ENCODE measurements at places on chromosomes 12 and 14.

DNA sequence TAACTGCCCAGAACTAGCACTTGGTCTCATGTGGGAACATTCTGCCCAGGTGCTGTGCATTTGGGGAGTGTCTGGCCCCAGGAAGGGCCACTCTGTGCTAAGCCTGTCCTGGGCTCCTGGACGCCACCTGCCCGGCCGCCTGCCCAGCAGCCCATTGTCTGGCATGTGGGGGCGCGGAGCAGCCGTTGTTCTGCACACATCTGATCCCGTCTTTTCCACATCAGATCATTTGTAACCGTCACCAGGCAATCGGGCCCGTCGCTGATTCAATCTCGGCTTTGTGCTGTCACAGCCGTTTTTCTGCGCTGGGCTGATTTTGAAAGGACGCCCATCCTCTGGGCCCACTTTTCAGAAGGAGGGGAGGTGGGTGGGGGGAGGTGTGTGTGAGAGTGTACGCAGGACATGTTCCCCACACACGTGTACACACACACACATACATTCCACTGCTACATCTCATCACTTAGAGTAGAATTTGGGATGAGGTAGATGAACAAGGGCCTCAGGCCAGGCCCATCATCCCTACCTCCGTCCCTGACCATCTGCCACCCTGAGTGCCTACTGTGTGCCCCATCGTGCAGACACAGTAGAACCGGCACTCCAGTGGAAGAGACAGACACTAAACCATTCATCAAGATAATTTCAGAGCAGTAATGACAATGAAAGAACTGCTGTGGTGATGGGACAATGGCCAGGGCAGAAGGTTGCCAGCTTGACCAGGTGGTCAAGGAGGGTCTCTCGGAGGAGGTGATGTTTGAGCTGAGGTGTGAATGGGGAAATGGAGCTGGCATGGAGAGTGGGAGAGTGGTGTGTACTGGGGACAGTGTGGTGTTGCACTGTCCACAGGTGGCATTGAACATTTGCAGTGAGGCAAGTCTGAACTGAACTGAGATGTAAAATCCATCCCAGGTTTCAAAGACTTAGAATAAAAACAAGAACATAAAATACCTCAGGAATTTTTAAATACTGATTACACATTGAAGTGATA, 19.0 kb downstream of the FAM222A start:
- DNase-seq: no peak

- DNase-seq: no peak
Measured at GRCh38 chr14:88321692-88322503, 1.2 kb downstream of the KCNK10 start.

DNA sequence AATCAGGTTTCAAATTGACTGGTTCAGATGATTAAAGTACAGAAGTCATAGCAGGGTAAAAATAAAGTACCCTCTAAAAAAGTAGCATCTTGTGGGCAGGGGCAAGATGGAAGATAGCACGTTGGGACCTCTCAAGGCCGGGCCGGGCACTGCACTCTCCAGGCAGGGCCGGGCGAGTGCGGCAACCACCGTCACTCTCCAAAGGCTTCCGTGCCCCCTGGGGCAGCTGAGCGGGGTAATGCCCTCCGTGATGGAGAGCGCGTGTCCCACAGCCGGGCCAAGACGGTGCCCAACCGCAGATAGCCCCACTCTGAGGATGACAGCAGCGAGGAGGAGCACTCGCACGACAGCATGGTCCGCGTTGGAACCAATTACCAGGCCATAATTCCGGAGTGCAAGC, 8.6 kb upstream of the PLXNC1 start:
- DNase-seq: no peak

DNA sequence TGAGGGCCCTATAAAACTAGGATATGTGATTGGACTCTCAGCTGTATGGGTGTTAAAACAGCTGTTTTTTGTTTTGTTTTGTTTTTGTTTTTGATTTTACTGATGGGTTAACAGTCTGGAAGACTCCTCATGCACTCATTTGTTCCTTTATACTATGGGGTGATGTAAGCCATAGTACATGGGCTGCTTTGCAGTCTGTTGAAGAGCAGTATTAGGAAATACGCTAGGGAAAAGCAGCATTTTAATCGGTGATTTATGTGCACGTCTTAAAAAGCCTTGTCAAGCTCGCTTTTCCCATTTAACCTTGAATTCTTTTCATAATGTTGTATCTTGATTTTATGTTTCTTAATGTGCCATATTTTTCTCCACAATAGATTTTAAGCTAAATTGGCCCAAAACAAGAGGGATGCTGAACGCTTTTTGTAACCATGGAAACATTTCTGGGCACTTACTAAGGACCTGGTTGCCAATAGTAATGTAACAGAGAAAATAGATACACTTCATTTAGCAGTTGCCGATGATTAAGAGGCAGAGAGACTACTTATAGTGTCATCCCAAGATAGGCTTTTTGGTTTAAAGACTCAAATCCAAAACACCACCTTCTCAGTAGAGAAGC, 244.0 kb downstream of the SNAPC1 start:
- DNase-seq: no peak

DNA sequence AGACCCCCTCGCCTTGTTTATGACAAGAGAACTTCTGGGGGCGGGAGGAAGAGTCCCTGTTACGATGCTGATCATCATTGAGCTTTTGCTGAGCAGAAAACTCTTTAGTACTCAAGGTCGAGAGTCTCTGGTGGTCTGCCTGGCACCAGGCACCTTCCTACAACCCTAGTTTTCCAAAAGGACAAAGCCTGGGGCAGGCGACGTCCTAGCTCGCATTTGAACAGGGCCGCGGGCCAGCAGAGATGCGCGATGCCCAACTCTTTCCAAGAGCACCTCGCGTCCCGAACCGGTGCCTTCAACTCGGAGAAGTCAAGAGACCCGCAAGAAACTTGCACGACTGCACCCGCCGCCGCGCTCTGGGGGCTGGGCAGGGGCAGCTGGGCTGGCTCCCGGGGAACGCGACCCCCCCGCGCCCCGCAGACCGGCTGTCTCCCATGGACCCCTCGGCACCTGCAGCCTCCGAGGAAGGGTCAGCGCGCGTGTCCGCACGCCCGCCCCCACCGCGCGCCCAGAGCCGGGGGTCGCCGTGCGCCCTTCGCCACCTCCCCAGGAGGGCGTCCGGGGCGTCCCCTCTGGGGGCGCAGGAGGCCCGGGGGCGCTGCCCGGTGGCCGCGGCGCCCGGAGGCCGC, 377 bp upstream of the BCL7A start:
- no peak for DNase-seq

- no peak for DNase-seq
Measured at GRCh38 chr14:75223664-75224154, 47.3 kb upstream of the TMED10 start.

GRCh38 chr14:78902010-78902623, 731.9 kb downstream of the NRXN3 start:
- no peak for DNase-seq

GRCh38 chr12:103855896-103856657, 15.0 kb upstream of the NT5DC3 start:
- DNase-seq: no peak

DNA sequence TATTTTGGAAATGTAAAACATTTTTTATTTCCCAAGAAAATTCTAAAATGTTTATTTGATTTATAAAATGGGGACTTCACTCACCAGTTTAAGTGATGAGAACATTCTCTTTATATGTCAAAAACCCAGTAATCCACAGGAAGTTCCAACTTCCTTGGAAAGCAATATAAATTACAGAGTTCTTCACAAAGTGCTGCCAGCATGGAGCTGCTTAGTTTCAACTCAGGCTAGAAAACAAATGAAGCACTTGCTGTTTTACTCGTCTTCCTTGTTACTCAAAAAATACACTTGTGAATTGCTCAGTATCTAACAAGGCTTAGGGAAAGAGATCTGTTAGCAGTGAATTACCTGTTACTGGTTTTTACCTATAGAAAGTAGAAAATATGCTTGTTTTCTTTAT, 942.7 kb upstream of the MDGA2 start:
- no peak for DNase-seq

DNA sequence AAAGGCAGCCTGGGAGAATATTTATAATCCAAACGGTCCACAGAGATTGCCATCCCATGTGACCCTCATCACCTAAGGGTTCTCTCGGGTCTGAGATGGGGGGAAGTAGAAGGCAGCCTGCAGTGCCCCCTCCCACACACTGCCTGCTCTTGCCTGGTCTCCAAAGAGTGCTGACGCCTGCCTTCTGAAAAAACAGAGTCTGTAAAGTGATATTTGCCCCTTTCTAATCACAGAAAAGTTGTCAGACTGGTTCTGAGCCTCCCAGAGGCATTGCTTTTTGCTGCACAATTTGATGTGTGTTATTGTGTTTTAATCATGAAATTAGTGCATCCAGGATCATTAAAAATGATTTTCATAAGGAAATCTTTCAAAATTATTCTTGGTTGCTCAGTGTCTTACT, 59.2 kb downstream of the TMEM30B start:
- no peak for DNase-seq

DNA sequence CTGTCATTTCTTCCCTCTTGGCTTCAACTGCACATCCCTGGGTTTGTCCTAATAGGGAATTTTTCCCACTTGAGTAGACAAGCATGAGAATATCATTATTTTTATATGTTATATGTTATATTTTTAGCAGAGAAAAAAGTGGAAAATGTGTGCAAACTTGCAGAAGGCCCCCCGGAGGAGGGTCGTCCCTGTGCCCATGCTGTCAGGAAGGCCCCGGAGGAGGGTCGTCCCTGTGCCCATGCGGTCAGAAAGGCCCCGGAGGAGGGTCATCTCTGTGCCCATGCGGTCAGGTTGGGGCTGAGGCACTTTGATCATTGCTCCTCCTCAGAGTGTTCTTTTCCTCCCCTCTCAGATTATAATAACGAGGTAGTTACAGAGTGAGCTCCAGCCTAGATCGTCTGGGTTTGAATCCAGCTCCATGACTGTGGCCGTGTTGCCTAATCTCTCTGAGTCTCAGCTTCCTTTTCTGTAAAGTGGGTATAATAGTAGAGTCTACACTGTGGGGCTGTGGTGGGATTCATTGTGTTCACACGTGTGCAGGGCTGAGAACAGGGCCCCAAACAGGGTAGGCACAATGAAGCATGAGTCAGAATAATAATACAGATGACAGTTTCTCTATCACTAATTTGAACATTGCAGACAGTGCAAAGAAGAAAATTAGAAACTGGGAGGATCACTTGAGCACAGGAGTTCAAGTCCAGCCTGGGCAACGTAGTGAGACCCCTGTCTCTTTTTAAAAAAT, 33.4 kb downstream of the ELK3 start:
- no peak for DNase-seq

GRCh38 chr12:24913130-24913529, 35.8 kb downstream of the BCAT1 start:
- no peak for DNase-seq

DNA sequence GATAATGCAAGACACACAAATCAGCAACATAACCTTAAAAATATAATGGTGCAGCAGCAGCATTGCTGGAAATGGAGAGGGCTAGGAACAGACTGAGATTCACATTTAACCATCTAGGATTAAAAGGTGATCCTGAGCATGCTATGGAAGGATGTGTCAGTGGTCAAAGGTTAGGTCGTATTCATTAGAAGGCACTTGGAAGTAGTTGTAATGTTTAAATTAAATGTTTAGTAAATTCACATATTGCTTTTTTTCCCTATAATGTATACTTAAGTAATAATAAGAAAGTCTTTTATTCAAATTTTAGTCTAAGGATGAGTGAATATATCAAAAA, 368.6 kb upstream of the PDE3A start:
- DNase-seq: no peak

DNA sequence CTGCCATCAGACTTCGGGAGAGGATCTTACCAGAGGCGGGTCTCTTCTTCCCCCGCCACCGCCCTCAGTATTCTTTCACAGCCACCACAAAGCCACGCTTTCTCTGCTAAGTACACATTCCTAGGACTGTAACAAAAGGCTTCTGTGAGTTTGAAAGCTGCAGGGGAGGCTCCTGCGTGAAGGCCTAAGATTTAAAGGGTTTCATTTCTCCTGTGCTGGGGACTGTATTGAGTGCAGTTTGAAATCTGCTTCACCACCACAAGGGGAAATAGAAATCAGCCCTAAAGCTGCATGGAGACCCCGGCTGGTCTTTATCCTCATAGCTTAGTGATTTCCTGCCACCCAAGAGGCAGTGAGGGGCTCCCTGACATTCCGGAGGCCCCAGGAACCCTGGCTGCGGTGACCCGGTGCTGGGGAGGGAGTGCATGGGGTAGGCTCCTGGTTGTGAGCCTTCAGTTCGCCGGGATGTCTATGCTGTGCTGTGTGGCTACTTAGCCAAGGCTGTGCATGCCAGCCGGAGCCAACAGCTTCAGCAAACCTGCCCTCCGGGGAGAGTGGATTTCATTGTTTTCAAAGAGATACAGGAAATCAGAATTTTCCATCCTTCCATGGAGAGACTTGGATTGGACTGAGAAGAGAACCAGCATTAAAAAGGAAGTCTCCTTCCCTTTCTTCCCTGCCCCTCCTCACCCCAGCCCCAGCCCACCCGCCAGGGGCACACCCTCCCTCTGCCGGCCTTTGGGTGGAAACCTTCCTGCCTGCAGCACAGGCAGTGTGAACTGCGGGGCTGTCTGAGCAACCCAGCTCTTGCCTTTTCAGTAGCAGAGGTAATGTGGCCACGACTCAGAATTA, 163.3 kb downstream of the ETV6 start:
- DNase-seq: peak; percentile 14

GRCh38 chr12:67362526-67362925, 93.4 kb downstream of the CAND1 start:
- DNase-seq: no peak

GRCh38 chr14:105495101-105495989, 4.3 kb downstream of the TEDC1 start:
- DNase-seq: no peak

DNA sequence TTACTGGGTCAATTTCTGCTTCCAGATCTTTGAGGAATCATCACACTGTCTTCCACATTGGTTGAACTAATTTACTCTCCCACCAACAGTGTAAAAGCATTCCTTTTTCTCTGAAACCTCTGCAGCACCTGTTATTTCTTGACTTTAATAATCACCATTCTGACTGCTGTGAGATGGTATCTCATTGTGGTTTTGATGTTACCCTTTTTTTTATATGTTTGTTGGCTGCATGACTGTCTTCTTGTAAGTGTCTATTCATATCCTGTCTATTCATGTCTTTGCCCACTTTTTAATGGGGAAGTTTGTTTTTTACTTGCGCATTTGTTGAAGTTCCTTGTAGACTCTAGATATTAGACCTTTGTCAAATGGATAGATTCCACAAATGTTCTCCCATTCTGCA, 324.9 kb downstream of the NAV3 start:
- no peak for DNase-seq

GRCh38 chr14:56027916-56028712, 90.1 kb upstream of the PELI2 start:
- DNase-seq: no peak
